ENCODE measurements at places on chromosomes 3 and 15. TPM values are rescaled to one million over a fixed set of nuclear protein-coding genes. Genes with fewer than 3 reads are reported as not detected.

PIGZ gene
- total RNA-seq, result 1.3 TPM

AADACL2 gene
- total RNA-seq, result not detected

BHLHE40 gene
- 7.9 TPM for total RNA-seq

SMC4 gene
- 28.8 TPM for total RNA-seq

TRIM59 gene
- total RNA-seq, result 5.8 TPM

CCDC9B gene
- total RNA-seq, result 18.8 TPM

SLC22A13 gene
- total RNA-seq, result 0.09 TPM

RTP3 gene
- total RNA-seq, result not detected
